Lower lobe of right lung (tissue), 2 donors: ENCODE measurements at places on chromosomes 3 and 15. TPM values are rescaled to one million over a fixed set of nuclear protein-coding genes. Genes with fewer than 3 reads are reported as not detected.

DNA sequence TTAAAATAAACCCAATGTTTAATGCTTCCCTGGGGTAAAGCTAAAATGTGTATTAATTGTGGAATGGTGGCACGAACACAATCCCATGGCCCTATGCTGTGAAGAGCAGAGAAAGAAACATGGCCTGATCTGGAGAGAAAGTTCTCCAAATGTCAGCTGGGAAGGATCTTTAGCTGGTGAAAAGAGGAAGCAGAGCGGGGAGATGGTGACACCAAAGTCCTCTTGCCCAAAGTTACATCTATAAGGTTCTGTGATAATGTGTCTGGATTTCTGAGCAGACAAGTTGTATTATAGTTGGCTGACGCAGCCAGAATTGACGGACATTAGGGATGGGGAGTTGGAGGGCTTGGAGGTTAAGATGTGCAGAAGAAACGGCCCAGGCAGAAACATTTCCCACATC is 196.2 kb downstream of the CHST2 start:
- no peaks in the 10 kb centered on the region for H3K27me3 ChIP-seq
- H3K27ac ChIP-seq, result no peak overlapping the region
- DNase-seq, result no peak
- H3K36me3 ChIP-seq, result no peaks in the 10 kb centered on the region
- no peaks in the 10 kb centered on the region for H3K4me1 ChIP-seq

FSD2 gene
- 0.18 TPM for total RNA-seq

TEX264 gene
- total RNA-seq, result 43.5 TPM

DNA sequence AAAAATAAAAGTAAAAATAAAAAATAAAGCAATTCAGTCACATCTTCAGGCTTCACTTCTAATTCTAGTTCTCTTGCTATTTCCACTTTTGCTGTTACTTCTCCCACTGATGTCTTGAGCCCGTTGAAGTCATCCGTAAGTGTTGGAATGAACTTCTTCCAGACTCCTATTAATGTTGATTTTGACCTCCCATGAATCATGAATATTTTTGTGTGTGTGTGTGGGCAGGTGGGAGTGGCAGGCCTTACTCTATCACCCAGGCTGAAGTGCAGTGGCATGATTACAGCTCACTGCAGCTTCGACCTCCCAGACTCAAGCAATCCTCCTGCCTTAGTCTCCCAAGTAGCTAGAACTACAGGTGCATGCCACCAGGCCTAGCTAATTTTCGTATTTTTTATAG is 10.7 kb downstream of the USP4 start:
- H3K36me3 ChIP-seq, result peaks cover 99% of the 10 kb centered on the region
- no peak overlapping the region for H3K4me3 ChIP-seq
- H3K27me3 ChIP-seq, result no peaks in the 10 kb centered on the region
- DNase-seq, result no peak
- H3K4me1 ChIP-seq, result peaks cover 16% of the 10 kb centered on the region

ZNF80 gene
- total RNA-seq, result not detected
